ENCODE measurements at places on chromosomes 16 and 17. TPM values are rescaled to one million over a fixed set of nuclear protein-coding genes. Genes with fewer than 3 reads are reported as not detected.

The MMP25 gene
- total RNA-seq = not detected

DNA sequence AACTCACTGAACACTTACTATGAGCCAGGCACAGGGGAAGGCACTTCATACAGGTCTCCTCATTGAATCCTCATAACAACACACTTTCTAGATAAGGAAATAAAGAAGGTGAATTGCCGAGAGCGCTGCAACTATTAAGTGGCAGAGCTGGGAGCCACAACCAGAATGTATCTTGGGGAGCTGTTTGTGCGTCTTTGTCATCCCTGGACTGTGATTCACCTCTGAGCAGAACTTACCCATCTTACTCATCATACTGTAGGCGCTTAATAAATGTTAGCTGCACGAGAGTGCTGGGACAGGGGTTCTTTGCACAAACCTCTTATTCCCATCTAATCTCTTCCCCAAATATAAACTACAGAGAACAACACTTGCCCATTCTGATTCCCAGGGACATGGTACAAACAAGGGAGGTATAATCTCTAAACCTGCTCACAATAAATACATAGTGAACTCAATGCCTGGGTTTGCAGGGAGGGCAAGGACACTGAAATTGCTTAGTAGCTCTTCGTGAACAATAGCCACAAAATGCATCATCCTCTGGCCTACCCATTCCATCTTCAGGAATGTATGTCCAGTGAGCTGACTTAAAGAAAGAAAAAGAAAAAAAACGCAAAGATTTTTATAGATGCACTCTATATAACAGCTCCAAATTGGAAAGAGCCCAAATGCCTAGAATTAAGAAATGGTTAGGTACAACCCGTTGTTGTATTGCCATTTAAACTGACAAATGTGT, 43.0 kb downstream of the MYO18A start:
- H3K27ac ChIP-seq = no peak overlapping the region
- no peaks in the 10 kb centered on the region for H3K36me3 ChIP-seq
- peak; percentile 79 for DNase-seq
- no peak overlapping the region for H3K4me3 ChIP-seq
- H3K27me3 ChIP-seq = no peaks in the 10 kb centered on the region

GRCh38 chr17:80129006-80129565, 17.8 kb downstream of the EIF4A3 start:
- H3K36me3 ChIP-seq = peaks cover 11% of the 10 kb centered on the region
- DNase-seq = no peak
- H3K27ac ChIP-seq = no peak overlapping the region

GRCh38 chr16:29877266-29877961, 14.4 kb upstream of the CDIPT start:
- DNase-seq = peak; percentile 15
- no peak overlapping the region for H3K4me3 ChIP-seq
- H3K27me3 ChIP-seq = peaks cover 18% of the 10 kb centered on the region
- no peaks in the 10 kb centered on the region for H3K36me3 ChIP-seq
- H3K27ac ChIP-seq = no peak overlapping the region

The C17orf50 gene
- total RNA-seq = not detected

DNA sequence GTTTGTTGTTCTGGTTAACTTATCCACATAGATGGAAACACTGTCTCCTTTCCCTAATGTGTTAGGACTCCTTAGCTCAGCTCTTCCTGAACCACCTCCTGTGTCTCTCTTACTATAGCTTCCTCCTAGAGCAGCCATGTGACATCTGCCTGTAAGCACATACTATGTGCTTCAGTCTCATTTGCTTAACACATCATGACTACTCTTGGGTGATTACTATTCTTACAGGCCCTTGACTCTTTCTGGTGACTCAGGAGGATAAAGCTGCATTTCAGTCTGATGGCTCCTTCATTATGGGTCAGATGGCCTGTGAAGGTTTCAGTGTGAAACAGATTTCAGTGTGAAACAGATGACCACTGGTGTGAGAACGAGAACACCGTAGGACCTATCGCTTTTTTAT, 320 bp upstream of the KRTAP4-2 start:
- H3K4me1 ChIP-seq = peaks cover 3% of the 10 kb centered on the region
- DNase-seq = peak; percentile 72
- H3K27ac ChIP-seq = no peak overlapping the region
- no peaks in the 10 kb centered on the region for H3K36me3 ChIP-seq
- no peak overlapping the region for H3K4me3 ChIP-seq
- H3K27me3 ChIP-seq = no peaks in the 10 kb centered on the region

DNA sequence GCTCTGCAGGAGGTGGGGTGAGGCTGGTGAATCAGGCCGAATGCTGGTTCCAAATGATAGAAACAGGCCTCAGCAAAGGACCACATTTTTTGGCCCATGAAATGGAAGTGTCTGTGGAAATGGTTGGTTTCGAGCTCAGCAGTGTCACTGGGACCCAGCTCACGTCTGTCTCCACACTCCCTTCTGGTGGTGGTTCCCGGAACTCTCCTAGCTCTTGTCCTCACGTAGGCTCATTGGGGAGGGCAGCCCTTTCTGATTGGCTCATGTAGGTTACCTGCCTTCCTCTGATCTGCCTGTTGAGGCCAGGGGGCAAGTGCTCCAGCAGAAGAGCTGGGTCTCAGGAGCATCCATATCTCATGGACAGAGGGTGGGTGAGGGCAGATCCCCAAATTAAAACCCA, 4.0 kb downstream of the ALG1 start:
- H3K4me1 ChIP-seq = peaks cover 3% of the 10 kb centered on the region
- no peak overlapping the region for H3K27ac ChIP-seq
- DNase-seq = no peak
- H3K36me3 ChIP-seq = peaks cover 32% of the 10 kb centered on the region
- no peak overlapping the region for H3K4me3 ChIP-seq
- H3K27me3 ChIP-seq = no peaks in the 10 kb centered on the region

The EFCAB13 gene
- 1.4 TPM for total RNA-seq

The DNAI2 gene
- not detected for total RNA-seq

The CCL1 gene
- total RNA-seq = not detected

The HBA1 gene
- total RNA-seq = not detected

DNA sequence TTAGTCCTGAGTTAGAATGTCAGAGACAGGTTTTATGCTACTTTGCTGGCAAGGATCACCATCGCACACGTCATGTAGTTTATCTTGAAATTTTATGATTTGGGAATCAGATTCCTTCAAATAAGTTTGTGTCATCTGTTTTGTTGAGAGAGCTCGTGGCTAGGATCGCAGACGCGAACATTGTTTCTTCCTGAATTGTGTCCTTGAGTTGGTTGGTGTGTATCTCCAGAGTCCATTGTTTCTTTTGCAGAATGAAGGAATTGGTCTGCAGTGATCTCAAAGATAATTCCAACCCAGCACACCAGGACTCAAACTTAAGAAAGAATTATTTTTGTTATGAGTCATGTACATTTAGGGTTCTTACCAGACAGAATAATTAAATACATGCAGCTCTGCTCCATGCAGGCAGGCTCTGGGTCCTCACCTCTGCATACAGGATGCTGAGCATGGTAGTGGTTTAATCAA, 51.6 kb downstream of the PRKCA start:
- no peaks in the 10 kb centered on the region for H3K36me3 ChIP-seq
- H3K4me3 ChIP-seq = no peak overlapping the region
- peaks cover 25% of the 10 kb centered on the region for H3K4me1 ChIP-seq
- H3K27ac ChIP-seq = peak overlapping the region; percentile 68

DNA sequence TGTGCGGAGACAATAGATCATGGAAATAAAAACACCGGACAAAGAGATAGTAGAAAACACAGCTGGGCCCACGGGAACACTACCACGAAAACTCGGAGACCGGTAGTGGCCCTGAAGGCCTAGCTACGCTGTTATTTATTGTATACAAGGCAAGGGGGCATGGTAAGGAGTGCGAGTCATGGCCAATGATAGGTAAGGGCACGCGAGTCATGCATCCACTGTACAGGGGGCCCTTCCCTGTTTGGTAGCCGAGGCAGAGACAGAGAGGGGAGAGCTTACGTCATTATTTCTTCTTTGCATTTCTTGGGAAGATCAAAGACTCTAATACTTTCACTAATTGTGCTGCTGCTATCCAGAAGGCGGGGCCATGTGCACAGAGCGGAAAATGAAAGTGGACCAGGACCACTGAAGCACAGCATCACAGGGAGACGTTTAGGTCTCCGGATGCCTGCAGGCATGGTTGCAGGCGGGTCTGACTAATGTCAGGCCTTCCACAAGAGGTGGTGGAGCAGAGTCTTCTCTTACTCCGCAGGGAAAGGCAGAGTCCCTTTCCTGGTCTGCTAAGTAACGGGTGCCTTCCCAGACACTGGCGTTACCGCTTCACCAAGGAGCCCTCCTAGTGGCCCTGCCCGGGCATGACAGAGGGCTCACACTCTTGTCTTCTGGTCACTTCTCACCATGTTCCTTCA, 74.4 kb upstream of the ARL4D start:
- no peaks in the 10 kb centered on the region for H3K36me3 ChIP-seq
- H3K27me3 ChIP-seq = no peaks in the 10 kb centered on the region
- no peak overlapping the region for H3K4me3 ChIP-seq
- DNase-seq = no peak
- peaks cover 7% of the 10 kb centered on the region for H3K4me1 ChIP-seq

The CYBA gene
- total RNA-seq = 90.5 TPM

DNA sequence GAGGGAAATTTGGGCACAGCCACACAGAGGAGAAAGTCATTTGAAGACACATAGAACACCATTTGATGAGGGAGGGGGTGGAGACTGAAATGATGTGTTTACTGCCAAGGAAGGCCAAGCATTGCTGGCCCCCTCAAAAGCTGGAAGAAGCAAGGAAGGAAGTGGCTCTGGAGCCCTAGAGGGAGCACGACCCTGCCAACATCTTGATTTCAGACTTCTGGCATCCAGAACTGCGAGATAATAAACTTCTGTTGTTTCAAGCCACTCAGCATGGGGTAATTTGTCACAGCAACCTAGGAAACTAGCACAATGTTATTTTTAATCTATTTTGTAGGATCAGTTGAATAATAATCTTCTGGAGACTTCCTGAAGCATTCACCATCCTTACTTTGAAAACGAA, 314.8 kb upstream of the GOT2 start:
- H3K4me1 ChIP-seq = no peaks in the 10 kb centered on the region
- no peaks in the 10 kb centered on the region for H3K36me3 ChIP-seq
- no peaks in the 10 kb centered on the region for H3K27me3 ChIP-seq
- H3K27ac ChIP-seq = no peak overlapping the region

The OSGIN1 gene
- total RNA-seq = 0.90 TPM

GRCh38 chr16:86347090-86347489, 163.2 kb upstream of the FOXF1 start:
- H3K4me1 ChIP-seq = peaks cover 37% of the 10 kb centered on the region
- no peak overlapping the region for H3K4me3 ChIP-seq
- peak; percentile 21 for DNase-seq

The GUCY2D gene
- total RNA-seq = not detected

GRCh38 chr17:79395545-79395944, 215.3 kb downstream of the RBFOX3 start:
- no peak for DNase-seq
- H3K27me3 ChIP-seq = peaks cover 31% of the 10 kb centered on the region
- no peak overlapping the region for H3K27ac ChIP-seq
- no peaks in the 10 kb centered on the region for H3K36me3 ChIP-seq
- no peak overlapping the region for H3K4me3 ChIP-seq

DNA sequence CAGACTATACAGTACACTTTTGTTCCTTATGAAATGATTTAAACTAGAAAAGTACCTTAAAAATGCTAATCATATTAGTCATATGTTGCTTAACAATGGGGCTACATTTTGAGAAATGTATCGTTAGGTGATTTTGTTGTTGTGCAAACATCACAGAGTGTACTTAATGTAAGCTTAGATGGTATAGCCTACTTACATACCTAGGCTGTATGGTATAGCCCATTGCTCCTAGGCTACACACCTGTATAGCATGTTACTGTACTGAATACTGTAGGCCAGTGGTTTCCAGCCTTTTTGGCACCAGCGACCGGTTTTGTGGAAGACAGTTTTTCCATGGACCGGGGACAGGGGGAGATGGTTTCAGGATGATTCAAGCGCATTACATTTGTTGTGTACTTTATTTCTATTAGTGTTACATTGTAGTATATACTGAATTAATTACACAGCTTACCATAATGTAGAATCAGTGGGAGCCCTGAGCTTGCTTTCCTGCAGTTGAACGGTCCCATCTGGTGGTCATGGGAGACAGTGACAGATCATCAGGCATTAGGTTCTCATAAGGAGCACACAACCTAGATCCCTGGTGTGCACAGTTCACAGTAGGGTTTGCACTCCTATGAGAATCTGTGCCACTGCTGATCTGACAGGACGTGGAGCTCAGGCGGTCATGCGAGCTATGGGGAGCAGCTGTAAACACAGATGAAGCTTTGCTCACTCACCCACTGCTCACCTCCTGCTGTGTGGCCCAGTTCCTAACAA, 35.0 kb upstream of the MRC2 start:
- peaks cover 10% of the 10 kb centered on the region for H3K4me1 ChIP-seq
- H3K27me3 ChIP-seq = no peaks in the 10 kb centered on the region
- DNase-seq = peak; percentile 43
- peak overlapping the region; percentile 38 for H3K27ac ChIP-seq
- H3K4me3 ChIP-seq = no peak overlapping the region

DNA sequence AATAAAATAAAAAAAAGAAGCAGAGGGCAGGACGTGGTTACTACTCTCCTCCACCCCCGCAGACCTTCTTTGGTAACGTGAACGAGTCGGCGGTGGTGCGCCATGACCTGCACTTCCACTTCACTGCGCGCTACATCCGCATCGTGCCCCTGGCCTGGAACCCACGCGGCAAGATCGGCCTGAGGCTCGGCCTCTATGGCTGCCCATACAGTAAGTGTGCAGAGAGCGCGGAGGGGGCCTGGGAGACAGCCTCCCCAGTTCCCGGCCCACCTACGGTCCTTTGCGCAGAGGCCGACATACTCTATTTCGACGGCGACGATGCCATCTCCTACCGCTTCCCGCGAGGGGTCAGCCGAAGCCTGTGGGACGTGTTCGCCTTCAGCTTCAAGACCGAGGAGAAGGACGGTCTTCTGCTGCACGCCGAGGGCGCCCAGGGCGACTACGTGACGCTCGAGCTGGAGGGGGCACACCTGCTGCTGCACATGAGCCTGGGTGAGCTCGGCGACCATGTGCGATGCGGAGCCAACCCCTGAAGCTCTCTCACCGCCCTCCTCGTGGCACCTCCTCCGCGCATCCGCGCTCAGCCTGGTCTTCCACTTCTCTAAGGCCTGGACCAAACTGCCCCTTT, 2.7 kb downstream of the CNTNAP1 start:
- H3K27me3 ChIP-seq = no peaks in the 10 kb centered on the region
- no peak overlapping the region for H3K27ac ChIP-seq
- H3K4me3 ChIP-seq = no peak overlapping the region
- H3K4me1 ChIP-seq = peaks cover 15% of the 10 kb centered on the region
- DNase-seq = no peak

- no peak for DNase-seq
- H3K36me3 ChIP-seq = no peaks in the 10 kb centered on the region
- no peak overlapping the region for H3K4me3 ChIP-seq
Measured at GRCh38 chr16:65855171-65856145, 511.0 kb upstream of the CDH5 start.

The ITGB3 gene
- 17.6 TPM for total RNA-seq
